ENCODE measurements at places on chromosomes 7 and 10.

GRCh38 chr10:110613341-110613995 is 30.7 kb upstream of the RBM20 start:
- DNase-seq, result no peak

- DNase-seq, result no peak
Measured at GRCh38 chr7:94656658-94656924, 658 bp upstream of the SGCE start.

DNA sequence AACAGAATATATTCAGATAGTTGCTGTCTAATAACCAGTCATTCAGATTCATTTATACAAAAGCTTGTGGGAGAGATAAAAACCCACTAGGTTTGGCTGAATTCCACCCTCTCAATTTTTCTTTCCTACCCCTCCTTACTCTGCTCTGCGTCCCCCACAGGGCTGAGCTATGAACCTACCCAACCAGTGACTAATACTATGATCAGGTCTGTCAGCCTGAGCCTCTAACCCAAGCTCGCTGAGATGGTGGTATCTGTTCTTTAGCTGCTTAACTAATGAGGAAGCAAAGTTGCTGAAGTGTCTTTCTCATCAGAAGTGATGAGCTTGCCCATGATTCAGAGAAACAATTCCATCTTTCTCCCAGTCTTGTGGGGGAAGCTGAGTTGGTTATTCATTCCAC is 248.7 kb upstream of the GPR26 start:
- no peak for DNase-seq

GRCh38 chr10:51590818-51591217 is 108.6 kb downstream of the CSTF2T start:
- DNase-seq, result no peak

DNA sequence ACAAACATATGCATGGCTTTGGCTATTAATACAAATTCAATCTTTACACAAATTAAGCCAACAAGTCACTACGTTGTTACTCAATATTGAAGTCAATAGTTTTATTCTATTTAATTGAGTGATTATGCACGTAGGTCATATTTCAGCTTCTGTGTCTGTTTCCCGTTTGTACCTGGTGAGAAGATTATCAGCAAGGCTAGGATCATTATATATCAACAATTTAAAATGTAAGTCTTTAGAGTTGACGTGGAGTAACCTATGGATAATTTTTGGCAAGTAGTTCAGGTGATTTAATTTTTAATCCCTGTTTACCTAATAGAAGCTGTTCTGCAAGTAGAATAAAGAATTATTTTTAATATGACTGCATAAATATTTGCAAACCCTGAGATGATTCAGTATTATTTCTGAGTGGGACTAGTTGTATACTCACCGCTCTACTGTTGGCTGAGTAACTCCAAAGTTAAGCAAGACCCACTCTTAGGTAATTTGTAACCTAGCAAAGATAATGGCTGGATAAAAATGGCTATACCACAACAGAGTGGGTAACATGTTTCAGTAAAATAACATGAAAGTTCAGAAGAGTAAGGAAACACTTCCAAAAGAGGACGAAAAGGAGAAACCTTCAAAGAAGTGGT is 161.0 kb downstream of the HGF start:
- no peak for DNase-seq

DNA sequence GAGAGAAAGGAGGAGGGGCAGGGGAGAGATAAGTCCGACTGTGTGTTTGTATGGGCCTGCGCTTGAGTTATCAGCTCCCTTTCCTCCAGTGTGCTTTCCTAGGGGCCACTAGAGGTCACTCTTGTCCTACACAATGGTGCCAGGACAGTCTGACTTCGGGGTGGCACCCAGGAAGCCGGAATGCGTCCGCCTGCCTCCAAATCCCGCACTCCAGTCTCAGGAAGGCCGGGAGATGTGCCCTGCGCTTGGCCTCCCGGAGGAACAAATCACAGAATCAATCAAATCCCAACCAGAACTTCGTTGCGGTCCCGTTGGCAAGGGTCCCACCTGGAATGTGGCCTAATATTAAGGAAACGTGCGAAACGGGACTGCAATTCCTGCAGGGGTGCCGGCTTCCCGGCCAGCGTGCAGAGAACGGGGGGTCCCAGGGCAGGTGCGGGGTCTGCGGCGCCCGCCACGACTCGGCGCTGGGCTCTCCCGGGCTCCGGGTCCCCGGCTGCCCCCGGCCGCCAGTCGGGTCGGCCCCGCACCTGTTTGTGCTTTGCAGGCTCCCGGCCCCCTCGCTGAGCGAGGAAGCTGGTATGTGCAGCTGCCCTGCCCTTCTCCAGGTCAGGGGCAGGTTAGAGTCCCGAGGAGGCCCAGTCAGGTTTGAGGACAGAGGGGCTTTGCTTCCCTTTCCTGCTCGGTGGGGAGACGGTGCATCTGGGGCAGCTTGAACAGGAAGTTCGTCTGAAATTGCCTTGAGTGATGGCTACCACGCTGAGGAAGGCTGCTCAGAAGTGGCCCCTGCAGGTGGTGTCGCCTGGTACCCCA is 21.0 kb upstream of the HPS1 start:
- DNase-seq, result peak; percentile 60

DNA sequence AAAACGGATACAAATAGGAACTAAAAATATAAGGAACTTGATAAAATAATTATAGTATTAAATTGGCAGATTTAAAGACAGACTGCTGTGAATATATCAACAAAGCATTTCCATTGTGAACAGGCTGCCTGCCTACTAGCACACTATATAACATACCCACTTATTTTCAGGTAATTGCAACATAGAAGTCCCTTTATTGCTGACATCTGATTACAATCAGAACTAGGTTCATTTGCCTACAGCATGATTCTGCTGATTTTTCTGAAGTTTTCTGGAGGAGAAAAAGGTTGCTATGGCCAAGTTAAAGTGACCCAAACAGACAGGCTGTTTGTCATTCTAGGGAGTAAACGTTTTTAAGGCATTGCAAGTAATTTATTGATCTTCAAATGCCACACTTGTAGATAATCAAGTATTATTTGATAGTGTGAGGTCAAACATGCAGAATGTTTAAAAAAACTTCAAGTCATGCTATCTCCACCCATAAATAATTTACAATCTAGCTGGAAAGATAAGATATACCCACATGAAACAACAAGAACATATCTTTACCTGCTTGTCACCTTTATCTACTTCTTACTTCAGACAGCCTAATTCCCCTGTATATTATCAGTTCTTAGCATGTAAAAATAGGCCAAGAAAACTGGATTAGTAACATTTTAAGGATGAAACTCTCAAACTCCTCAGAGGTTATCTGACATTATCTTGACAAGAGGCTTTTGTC is 40.5 kb downstream of the MTPN start:
- no peak for DNase-seq

DNA sequence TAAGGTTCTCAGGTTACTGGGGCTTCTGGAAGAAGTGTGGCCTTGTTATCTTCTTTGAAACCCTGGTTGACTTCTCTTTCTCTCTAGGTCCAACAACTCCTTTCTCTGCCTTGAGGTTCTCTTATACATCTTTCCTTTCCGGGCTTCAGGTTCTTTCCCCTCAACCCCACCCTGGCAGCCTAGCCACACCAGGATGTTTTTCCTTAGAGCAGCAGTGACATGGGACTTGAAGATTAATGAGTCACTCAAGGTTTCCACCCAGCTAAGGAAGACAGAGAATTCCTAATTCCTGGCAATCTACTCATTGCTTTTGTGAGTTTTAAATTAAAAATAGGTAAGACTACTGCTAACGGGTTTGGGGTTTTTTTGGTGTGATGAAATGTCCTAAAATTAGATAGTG is 121.8 kb upstream of the HPS1 start:
- DNase-seq, result no peak

- DNase-seq, result peak; percentile 18
Measured at GRCh38 chr10:97498841-97499560, at the start of gene UBTD1. Gene UBTD1 (plus strand): TSS chr10:97498924. CDS start chr10:97499204, 280 bp downstream.

GRCh38 chr7:130733931-130734814 is at the start of gene KLF14:
Gene KLF14 (minus strand): TSS chr7:130734207. CDS start chr7:130734033, 174 bp downstream.
- no peak for DNase-seq

DNA sequence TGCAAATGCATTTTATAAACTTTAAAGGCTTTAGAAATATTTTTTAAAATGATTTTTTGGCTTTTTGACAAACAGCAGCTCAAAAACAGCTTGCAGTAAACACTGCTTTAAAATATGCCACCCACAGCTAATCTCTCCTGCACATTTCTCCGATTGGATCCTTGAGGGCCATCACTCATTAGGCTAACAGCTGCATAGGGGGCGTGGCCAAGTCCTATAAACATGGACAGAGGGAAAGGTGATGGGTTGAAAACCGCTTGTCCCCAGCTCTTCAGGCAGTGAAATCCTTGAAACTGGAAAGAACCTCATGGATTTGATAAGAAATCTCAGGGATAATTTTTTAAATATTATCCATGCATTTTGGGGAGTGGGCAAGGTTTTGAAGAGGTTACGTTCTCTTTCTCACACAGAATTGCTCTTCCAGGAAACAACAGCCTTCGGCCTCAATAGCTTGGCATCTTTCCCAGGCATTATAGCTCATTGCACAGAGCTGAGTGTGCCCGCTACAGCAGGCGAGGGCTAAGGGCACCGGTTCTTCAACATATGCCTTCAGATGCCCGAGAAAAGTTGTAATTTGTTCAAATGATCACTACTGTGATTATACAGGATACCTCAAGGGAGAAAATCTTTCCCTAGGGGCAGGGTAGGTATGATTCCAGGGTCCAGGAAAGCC is 1.7 kb downstream of the PLEKHS1 start:
- DNase-seq, result no peak

DNA sequence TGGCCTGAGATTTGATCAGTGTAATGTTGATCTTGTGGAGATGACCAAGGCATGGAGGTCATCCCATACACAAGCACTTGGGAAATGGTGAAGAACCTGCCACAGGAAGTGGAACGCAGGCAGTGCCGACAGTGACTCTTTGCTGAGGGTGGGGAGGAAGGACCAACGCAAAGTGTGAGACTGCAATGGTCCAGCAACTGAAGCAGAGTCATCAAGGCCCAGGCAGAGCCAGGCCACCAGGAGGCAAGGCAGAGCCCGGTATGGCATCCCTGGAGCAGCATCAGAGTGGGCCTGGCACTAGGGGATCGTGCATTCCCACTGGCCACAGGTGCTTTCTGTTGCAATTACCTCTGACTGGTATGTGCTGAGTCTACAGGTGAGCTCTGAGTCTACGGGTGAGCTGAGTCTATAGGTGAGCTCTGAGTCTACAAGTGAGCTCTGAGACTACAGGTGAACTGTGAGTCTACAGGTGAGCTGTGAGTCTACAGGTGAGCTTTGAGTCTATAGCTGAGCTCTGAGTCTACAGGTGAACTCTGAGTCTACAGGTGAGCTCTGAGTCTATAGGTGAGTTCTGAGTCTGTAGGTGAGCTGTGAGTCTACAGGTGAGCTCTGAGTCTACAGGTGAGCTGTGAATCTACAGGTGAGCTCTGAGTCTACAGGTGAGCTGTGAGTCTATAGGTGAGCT is 132.9 kb downstream of the KLF6 start:
- DNase-seq, result no peak

- DNase-seq, result no peak
Measured at GRCh38 chr10:95334805-95335144, 44.0 kb upstream of the PDLIM1 start.

- no peak for DNase-seq
Measured at GRCh38 chr10:80477813-80478212, 23.7 kb downstream of the TSPAN14 start.

GRCh38 chr10:28628184-28628893 is 49.0 kb upstream of the BAMBI start:
- peak; percentile 62 for DNase-seq

- no peak for DNase-seq
Measured at GRCh38 chr7:23893942-23894891, 184.2 kb downstream of the STK31 start.

GRCh38 chr7:7789551-7789988 is 71.2 kb upstream of the RPA3 start:
- no peak for DNase-seq

DNA sequence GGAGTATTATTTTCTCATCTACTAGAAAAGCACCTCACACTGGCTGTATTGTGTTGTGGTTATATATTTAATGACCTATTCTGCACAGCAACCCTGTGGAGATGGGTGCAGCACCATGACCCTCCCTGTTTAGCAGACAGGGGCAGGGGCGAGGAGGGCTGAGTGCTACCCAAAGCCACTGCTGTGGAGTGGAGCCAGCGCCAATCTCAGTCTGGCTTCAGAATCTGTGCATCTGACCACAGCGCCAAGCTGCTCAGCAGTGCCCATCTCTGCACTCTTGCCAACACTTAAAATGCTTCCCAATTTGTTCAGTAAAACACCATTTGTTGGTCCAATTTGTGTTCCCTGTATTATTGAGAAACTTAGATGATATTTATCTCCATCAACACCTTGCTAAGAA is 239.1 kb downstream of the ZMYND11 start:
- no peak for DNase-seq

- no peak for DNase-seq
Measured at GRCh38 chr10:61983255-61983654, 81.8 kb downstream of the ARID5B start.

GRCh38 chr7:12436896-12437535 is 33.4 kb upstream of the VWDE start:
- no peak for DNase-seq

- no peak for DNase-seq
Measured at GRCh38 chr7:96508371-96508770, 186.5 kb upstream of the SLC25A13 start.

All from activated gamma-delta T cell treated with Interleukin-2 at 50 U/mL for 16 hours (primary cell).